ENCODE measurements at places on chromosomes 7 and 10.

DNA sequence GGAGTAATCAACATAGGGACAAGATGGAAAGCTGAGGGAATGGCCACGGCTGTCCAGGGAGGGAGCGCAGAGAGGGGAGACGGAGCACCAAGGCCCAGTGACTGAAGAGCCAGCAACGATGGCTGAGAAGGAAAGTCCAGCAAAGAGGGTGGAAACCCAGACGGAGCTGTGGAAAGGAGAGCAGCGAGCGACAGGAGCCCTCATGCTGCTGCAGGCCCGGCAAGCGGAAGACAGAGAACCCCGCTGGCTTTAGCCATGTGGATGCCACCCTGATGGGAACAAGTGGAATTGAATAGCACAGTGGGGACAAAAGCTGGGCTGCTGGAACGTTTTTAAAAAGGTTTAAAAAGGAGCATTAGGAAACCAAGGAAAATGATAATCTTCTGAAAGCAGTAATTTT, 82.9 kb upstream of the DDC start:
- DNase-seq: no peak

DNA sequence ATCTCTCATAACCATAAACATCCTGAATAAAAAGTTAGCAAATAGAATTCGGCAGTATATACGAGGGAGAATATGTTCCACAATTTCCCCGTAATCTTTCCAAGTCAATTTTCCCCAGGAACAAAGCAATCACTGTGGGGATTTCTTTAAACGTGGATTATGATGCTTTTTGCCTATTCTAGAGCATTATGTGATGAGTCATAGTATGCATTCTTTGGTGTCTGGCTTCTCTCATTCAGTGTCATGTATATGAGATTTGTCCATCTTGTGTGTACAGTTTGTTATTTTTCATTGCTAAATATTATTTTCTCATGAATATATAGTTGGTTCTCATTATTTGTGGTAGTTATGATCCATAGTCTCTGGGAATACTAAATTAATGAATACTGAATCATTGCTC, 9.9 kb upstream of the OR9A4 start:
- no peak for DNase-seq

DNA sequence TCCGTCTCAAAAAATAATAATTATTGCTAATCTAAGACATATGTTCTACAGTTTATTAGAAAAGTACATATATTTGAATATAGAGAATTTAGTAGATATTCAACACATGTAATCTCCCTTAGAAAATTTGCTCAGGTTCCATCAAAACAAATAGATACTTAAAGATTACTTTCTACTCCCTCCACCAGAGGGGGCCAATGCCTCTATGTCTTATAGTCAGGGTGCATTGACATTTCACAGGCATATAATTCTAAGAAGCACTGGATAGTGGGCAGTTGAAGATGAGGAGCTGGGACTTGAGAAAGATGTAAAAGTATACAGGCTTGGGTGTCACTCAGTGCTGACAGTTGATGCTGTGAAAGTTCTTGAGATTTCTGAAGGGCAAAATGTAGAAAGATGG, 301.6 kb upstream of the HPS1 start:
- no peak for DNase-seq

GRCh38 chr7:56218510-56218909, 102.3 kb upstream of the NUPR2 start:
- no peak for DNase-seq

- no peak for DNase-seq
These were observed 321.8 kb downstream of the TCERG1L start for GRCh38 chr10:130989670-130990232.

DNA sequence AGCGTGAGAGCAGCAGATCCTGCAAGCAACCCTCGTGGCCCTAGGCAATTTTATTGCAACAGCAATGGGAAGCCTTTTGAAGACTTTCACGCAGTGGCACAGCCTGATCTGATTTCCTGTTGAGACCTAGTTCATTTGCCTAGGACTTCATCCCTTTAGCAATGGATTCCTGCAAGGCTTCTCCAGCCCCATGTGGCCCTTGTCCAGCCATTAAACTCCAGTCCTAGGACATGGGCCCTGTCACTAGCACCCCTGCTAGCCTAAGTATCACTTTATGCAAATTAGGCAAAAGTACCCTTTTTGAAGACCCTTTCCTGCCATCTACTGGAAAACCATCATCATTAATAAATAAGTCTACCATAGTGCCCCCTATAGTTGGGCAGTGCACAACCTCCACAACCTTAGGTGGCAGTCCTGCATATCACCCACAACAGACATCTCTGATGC, 379.4 kb downstream of the GALNT17 start:
- no peak for DNase-seq

DNA sequence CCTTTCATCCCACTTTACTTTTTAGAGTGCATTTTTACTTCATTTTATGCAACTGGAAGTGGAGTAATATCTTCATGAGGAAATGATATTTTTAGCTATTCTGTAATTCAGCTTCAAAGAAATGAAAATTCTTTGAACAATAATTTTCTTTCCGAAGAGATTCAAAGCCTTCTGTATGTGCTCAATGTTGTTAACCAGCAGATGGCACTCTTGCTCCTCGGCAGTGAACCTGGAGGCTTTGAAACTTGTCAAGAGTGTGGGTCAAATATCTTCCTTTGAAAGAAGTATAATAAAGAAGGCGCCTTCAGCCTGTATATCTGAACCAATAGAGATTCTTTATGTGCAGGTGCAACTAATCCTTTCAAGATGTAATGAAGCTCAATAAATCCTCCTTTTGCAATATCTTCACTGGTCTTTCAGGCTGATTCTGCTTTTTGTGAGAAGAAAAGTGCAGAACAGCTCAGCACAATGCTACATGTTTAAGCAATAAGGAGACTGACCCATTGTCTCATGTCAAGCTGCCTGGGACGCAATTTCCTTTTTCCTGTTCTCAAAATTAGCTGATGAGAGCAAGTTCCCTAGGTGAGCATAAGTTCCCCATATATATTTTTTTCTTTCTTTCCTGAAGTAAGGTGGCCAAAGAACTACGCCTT, 258.4 kb downstream of the SEMA3A start:
- DNase-seq: peak; percentile 2

DNA sequence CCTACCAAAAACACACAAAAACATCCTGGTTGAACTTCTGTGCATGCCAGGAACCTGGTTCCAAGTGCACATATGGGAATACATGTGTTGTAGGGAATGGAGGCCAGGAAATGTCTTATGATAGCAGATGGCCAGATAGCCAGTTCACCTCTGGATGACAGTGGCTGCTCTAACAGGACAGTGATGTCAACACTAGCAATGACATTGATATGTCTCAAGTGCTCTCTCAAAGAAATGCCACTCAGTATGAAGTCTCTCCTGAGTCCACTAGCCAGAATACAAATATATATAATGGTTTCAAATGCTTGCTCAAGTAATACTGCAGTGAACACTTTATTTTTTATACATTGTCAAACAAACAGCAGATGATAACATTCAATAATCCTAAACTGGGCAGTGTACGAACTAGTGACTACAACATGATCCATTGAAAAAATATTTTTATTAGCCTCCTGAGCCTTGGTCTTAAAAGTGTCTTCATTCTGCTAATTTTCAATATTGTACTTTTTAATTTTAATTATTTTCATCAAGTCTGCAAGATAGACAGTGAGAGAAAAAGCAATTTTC, 26.0 kb upstream of the PCDH15 start:
- DNase-seq: no peak

- DNase-seq: no peak
These were observed 258.9 kb upstream of the PPP2R2D start for GRCh38 chr10:131641898-131642297.

- no peak for DNase-seq
These were observed 240.7 kb upstream of the PFKP start for GRCh38 chr10:2826675-2827074.

- no peak for DNase-seq
These were observed 28.9 kb downstream of the CPA1 start for GRCh38 chr7:130409067-130409711.

DNA sequence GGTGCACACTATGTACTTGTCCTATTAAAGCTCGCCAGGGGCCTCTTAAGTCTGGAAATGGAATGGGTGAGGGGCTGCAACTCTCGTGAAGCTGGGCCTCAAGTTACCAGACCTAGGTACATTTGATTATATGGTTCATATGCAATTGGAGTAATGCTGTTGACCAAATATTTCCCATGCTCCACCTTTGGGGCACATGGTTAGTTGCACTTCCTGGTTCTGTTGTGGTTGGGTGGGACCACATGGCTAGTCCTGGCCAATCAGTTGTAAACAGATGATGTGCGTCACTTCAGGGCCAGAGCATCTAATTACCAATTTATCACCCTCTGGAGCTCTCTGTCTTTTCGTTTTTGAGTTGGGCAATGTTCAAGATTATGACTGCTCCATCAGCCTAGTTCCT, 39.5 kb upstream of the OPN4 start:
- DNase-seq: no peak

GRCh38 chr10:96834120-96834519, 2.0 kb downstream of the LCOR start:
- DNase-seq: no peak

DNA sequence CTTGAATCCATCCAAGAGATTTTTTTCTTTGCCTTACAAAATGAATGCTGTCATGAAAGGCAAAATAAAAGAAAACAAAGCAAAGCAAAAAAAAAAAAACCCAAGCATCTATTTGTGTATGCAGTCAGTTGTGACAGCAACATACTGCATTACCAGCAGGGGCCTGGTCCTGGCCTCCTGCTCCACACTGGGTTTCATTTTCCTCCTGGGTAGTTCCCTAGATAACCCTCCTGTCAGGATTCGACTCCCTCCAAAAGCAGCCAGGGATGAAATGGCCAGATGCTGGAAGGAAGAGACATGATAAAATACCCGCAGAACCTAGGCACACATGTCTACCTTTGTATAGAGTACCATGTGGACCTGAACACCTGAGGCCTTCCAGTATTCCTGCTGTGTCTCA, 148.6 kb downstream of the NRCAM start:
- no peak for DNase-seq

- peak; percentile 40 for DNase-seq
These were observed 809 bp downstream of the C10orf143 start for GRCh38 chr10:130109796-130110245.

- no peak for DNase-seq
These were observed 50.4 kb upstream of the WNT16 start for GRCh38 chr7:121278120-121279021.

- DNase-seq: no peak
These were observed 83.3 kb downstream of the CPXM2 start for GRCh38 chr10:123808286-123808685.

DNA sequence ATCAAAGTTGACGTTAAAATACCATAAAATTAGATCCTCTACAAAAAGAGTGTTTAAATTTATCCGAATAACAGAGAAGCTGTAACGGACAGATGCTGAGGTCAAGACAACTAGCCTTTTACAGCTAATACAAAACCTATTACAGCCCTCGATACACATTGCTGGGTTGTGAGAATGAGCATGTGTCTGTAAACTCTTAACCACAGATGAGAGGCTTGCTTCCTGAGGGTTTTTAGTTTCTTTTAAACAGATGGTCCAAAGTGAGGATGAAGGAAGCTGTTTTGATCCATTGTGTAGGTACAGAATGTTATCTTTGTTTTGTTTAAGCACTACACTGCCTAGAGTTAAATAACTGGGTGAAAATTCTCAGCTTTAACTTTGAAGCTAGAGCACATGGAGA, 578.2 kb downstream of the PARD3 start:
- DNase-seq: no peak

GRCh38 chr10:72320676-72321247, 34.0 kb downstream of the DNAJB12 start:
- DNase-seq: peak; percentile 49

GRCh38 chr10:16887565-16887964, 70.3 kb upstream of the RSU1 start:
- DNase-seq: no peak

DNA sequence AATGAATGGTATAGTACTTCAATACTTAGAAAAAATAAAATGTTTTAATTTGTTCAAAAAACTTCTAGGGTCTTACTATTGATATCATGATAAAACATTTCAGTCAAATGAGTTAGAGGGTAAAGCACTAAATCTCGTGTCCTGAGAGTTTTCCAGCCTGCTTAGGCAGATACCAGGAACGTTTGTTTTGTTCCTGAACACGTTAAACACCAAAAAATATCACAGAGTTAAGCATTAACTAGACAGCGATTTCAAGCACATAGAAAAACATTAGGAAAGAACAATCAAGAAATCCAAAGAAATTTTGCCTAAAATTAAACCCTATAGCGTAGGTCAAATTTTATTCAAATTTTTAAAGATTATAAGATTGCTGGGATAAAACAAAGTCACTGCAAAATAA, 204.6 kb upstream of the AGR3 start:
- no peak for DNase-seq

GRCh38 chr10:133025558-133026090, 62.1 kb upstream of the ADGRA1 start:
- DNase-seq: no peak

- no peak for DNase-seq
These were observed 107.1 kb upstream of the CDCA7L start for GRCh38 chr7:22052674-22053365.

GRCh38 chr10:34716958-34717357, 98.1 kb downstream of the PARD3 start:
- DNase-seq: no peak

DNA sequence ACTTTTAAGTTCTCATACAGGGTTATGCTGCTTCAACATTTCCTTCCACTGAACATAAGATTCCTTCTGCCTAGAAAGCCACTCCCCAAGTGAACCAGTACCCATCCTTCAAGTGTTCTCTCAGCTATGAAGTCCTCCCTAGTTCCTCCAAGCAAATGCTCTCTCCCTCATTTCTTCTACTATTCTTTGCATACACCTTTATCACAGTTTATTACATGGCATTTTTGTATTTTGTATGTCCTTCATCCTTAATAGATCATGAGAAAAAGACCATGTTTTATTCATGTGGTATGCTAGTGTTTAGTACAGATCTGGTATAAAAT, 1.9 kb downstream of the SYPL1 start:
- no peak for DNase-seq

DNA sequence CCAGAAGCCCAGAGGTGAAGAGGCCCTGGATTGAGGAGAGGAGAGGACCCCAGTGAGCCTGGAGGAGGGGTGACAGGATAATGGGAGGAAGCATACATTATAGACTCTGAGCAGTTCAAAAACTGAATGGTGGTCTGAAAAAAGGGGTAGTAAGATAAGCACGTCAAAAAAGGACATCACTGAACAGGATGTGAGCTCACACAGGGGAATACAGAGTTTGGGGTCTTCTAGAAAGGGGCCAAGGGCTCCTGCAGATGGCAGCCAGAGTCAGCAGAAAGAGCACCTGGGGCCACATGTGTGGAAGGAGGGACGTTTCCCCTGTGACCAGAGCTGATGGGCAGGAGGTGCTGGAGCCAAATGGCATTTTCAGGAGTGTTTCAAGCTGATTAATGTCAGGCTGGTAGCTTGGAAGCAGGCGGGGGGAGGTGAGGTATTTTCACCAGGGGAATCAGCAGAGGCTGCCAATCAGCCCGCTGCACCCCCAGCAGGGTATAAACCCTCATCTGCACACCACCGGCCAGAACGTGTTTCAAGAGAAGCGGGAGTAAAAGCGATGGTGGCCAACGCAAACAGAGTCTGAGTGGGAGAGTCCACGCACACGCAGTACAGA, 85.8 kb downstream of the TNS3 start:
- DNase-seq: no peak

- no peak for DNase-seq
These were observed 333.7 kb downstream of the RNLS start for GRCh38 chr10:88249450-88249849.

Data from stimulated activated CD4-positive, alpha-beta T cell treated with anti-CD3 and anti-CD28 coated beads, TNF-alpha, amount 100 ng/mL, for 1 hour (primary cell).